ENCODE measurements at places on chromosomes 7 and 10.

GRCh38 chr10:60206735-60207134 lies 182.9 kb downstream of the ANK3 start:
- DNase-seq: peak; percentile 14

- no peak for DNase-seq
Measured at GRCh38 chr10:132111121-132111731, 45.5 kb downstream of the JAKMIP3 start.

DNA sequence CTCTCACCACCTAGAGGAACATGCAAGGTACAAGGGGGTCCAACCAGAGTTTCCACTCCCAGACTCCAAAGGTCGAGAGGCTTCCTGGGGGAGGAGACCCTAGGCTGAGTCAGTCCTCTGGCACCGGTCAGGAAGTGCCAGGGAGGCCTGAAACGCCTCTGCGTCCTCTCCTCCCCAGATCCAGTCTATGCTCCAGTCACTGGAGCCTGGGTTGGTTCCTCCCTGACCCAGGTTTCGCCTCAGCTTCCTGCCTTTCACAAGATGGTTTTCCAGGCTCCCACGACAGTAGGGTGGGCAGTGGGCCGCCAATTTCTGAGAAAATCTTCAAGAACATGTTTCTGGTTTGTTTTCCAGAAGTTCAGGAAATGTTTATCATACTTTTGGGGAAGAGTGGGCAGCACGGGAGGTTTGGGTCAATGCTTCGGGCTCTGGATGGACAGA lies 30.0 kb downstream of the DUSP5 start:
- peak; percentile 24 for DNase-seq

- DNase-seq: no peak
Measured at GRCh38 chr7:115968171-115968570, 62.4 kb downstream of the TFEC start.

- peak; percentile 54 for DNase-seq
Measured at GRCh38 chr10:86596266-86596665, 58.1 kb upstream of the OPN4 start.

- no peak for DNase-seq
Measured at GRCh38 chr10:109933984-109934565, 10.8 kb upstream of the XPNPEP1 start.

- DNase-seq: no peak
Measured at GRCh38 chr7:134018306-134018705, 108.8 kb upstream of the LRGUK start.

Measured in AG20443 (cell line).